ENCODE measurements at places on chromosomes 3 and 15.

- DNase-seq, result no peak
These were observed 217.5 kb downstream of the ALCAM start for GRCh38 chr3:105584003-105584790.

DNA sequence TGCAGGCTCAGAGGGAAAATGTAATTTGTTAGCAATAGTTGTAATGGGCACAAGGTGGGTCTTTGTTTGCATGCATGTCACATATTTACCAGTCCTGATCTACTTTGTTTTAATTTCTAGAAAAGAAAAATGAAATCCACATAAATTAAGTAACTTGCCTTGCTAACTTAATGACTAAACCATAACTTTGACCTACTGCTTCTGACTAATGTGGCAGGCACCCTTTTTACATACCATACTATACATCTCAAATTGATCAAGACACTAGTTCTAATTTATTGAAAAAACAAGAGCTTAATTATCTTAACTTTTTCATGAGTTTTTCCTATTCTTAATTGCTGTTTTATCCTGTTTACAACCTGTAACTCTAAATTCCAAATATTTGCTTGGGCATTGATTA, 93.2 kb downstream of the ATP11B start:
- no peak for DNase-seq

DNA sequence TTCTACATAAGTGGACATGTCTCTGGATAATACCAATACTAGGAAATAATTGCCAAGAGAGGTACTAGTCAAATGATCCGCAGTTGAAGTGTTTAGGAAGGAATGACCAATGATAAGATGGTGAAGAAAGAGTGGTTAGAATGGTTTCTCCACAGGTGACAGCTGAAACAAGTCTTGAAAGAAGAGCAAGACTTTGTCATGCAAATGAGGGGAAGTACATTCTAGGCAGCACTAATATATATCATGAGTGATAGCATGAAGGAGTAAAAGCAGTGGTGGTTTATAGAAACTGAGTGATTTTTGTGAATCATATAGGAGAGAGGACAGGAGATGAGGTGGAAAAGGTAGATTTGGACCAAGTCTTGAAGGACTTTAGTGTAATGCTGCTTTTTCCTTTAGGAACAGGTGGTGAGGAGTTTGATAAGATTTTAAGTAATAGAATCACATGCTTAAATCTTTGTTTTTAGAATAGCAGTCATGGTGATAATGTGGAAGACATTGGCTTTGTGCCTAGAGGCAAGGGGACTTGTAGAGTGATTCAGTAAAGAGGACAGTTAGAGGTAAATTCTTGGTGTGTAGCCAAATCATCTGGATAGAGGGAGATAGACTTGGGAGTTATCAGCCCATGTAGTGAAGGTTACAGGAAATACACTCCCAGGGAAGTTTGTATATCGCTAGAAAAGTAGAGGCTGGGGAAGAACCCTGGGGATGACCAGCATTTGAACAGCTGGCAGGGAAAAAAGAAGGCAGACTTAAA, 31.9 kb downstream of the SLMAP start:
- DNase-seq, result no peak

GRCh38 chr3:176401211-176401610, 796.1 kb downstream of the TBL1XR1 start:
- no peak for DNase-seq

DNA sequence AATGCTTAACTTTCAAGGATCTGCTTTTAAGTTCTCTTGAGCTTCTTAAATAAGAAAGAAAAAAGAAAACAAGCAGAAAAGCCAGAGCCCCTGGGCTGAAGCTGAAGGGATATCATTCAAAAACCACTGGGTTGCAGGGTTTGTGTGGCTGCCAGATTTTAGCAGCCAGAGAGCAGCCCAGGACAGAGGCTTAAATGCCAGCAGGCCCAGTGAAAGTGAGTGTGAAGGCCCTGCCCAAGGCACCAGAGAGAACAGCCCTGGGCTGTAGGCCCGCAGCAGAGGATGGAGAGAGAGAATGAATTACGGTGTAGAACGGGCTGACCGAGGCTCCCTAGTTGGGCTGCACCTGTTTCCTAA, 106.3 kb upstream of the BOC start:
- no peak for DNase-seq

- DNase-seq, result no peak
These were observed 6.4 kb upstream of the ISL2 start for GRCh38 chr15:76330080-76330680.

- no peak for DNase-seq
These were observed 13.3 kb upstream of the CD47 start for GRCh38 chr3:108103886-108104797.

DNA sequence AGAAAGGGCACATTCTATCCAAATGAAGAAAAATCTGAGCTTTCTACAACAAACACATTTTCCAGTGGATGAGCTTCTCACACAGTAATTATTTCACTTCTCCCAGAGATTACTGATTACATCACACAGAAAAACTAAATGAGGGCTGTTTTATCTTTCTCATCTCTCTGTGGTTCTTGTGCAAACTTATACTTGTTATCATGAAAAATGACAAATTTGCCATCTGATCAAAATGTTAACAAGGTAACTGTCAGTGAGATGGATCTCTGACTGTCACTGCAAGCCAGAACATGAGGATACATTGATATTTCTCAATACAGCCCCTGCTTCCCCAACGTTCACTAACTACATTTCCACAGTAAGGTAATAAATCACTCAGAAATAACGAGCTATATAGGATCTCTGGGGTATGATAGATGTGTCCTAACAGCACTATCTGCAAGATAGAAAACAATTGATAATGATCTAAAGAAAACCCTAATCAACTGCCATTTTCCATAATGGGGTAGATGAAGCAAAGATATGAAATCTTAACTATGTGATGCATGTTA, 829.3 kb upstream of the CFAP20DC start:
- DNase-seq, result no peak

Measured in stimulated activated CD4-positive, alpha-beta T cell treated with anti-CD3 and anti-CD28 coated beads, Interleukin-1b, Interleukin-23, amount 100 ng/mL, for 1 hour (primary cell).